ENCODE measurements at places on chromosomes 6 and 20. TPM values are rescaled to one million over a fixed set of nuclear protein-coding genes. Genes with fewer than 3 reads are reported as not detected.

Gene CCN6
- 0.24 TPM for total RNA-seq

Gene SYCP2
- 6.2 TPM for total RNA-seq

Gene INSM1
- 0.10 TPM for total RNA-seq

DNA sequence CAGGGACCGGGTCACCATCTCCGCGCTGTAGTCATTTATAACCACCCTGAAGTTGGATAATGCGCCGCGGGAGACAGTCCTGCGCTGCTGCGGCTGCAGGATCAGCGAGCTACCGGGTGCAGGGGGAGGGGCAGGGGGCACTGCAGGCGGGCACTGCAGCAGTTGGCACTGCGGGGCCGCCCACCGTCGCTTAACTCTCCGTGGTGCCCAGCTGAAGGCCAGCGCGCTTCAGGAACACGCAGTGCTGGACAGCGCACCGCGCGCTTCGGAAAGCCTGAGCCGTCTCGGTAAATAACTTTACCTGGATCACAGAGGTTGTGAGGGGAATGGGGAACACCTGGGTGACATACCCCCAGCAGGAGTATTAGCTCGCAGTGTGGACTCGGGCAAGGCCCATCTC is 12.4 kb upstream of the LRFN2 start:
- DNase-seq = no peak

DNA sequence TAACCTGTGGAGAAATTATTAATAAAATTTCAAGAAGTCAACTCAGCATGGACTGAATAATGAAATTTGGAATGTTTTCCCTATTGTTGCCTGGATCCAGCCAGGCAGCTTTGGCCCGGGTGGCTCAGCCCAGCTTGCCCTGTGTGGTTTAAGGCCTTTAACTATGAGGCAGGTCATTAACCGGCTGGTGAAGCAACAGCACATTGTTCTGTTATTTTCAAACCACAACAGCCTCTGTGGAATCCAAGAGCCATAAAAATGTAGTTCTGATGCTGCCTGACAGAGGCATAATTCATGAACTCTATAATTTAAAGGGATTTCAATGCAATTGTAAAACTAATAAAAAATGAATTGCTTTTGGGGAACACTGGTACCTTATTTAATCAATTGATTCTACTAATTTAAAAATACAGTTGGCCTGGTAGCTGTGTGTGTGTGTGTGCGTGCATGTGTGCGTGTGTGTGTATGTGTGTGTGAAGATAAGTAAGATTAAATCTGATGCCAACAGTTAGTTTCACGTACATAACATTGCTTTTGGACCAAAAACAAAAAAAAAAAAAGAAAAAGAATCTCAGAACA is 117.7 kb downstream of the RPS12 start:
- no peak for DNase-seq

DNA sequence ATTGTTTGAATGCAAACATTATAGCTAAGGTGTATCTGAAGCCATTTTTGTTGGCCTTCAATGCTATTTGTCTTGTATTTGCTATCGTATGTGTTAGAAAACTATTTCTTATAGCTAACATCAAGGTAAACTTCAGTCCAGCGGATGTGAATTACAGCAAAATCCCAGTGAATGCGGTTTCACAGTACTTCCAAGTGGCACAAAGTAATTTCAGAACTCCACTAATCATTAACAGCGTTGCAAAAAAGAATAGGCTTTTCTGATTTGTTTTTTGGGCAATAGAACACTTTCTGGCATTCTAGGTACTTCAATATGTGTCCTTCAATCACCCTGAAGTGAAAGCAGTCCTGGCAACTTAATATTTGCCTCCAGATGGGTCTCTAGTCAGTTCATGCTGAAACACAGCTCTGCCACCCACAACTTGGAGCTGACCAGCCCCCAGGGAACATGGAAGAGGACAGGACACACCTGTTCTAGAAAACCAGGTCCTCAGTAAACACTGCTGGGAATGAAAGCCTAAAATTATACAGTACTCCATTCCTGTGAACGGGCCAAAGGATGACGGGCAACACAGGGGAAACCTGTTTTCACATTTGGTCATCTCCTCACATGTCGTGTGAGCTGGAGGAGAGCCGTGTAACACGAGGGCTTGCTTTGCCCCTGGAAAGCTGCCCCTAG is 9.7 kb upstream of the MRPS10 start:
- no peak for DNase-seq

All from RPMI7951 (cell line).